ENCODE measurements at places on chromosomes 16 and 17.

- DNase-seq = no peak
Measured at GRCh38 chr17:80783486-80783885, 208.2 kb upstream of the CHMP6 start.

DNA sequence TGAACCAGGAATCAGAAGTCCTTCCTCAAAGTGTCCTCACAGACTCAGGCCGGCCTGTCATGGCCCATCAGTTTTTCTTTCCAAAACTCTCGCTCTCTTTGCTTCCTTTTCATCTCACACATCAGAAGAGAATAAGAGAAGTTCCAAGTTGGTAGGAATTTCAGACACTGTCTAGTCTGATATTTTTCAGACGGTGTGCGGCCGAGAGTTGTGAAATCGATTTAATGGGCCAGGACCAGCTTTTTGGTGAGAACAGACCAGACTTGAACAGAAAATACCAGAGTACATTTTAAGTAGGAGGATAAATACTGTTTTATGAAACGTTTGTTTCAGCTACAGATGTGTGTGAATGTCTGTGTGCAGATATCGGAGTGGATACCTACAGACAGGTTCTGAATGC lies 24.8 kb upstream of the RCVRN start:
- no peak for DNase-seq

DNA sequence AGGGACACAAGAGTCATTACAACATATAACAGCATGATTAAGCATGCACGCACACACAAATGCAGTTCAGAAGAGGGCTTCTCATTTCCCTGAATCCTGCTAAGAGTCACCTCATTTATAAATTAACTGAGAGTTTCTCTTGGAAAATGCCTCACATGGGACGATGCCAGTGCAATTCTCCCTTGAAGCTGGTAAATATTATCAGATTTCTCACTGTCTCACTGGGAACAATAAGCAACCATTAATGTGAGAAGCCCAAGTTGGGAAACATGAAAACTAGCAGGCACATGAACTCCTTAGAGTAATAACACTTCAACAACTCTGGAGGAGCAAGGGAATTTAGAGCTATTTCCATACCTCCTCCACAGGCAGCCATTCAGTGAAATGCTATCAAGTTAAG lies 26.4 kb downstream of the SETD6 start:
- no peak for DNase-seq

DNA sequence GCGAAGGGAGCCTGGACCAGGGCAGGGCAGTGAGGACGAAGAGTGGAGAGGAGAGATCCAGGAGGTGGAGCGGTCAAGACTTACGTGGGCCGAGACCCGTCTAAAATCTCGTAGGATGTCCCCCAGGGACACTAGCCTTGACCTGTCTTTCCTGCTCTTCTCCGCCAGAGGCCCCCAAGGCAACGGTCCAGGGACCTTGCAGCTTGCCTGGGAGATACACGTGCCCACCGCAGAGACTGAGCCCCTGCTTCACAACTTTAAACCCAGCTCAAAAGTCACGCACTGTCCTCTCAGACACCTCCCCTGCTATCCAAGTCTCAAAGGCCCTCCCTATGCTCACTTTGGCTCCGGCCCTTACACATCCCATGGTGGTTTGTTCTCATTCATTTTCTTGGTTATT lies 9.4 kb downstream of the TIGD7 start:
- no peak for DNase-seq

DNA sequence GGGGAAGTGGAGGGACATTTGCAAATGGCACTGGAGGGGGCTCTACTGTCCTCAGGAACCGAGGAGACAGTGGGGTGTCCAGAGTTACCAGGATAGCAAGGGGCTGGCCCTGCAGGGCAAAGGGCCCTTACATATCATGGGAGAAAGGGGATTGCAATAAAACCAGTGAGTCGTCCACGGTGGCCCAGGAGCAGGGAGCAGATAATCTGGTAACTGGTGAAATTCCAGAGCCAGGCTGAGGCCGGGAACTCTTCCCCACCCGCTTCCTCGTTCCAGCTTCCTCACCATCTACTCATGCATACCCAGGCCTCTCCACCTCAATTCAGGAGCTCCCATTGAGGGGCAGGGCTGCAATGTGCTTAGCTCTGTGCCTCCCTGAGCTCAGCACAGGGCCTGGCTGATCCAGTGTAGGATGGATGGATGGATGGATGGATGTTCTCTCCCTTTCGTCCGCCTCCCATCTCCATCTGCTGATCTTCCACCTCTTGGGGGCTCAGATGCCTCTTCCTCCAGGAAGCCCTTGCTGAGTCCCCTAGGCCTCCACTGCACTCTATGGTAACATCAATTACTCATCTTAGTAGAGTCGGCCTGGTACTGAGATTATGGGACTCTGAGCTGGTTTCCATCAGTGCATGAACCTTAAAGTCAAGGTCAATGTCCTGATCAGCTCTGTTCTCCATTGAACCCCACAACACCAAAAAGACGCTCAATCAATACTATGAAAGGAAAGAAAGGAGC lies 41.2 kb upstream of the NDRG4 start:
- no peak for DNase-seq

DNA sequence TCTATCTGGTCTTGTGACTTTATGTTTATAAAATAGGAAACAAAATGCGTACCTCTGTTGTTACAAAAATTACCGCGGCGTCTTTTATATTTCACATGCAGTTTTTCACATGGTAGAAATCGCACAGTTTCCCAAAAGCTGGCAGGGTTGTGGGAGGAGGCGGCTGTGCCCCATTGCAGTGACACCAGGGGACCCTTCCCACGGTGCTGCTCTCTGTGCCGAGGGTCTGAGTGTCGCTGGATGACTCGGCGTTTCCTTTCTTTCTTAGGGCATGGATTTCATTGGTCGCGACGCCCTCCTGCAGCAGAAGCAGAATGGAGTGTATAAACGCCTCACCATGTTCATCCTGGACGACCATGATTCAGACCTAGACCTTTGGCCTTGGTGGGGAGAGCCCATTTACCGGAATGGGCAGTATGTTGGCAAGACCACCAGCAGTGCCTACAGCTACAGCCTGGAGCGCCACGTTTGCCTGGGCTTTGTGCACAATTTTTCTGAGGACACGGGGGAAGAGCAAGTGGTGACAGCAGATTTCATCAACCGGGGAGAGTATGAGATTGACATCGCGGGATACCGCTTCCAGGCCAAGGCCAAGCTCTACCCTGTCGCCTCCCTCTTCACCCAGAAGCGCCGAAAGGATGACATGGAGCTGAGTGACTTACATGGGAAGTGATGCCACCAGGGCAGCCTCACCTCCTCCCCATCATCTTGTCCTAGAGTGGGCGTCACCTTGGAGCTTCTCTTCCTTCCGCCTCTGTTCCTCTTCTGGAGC lies 17.2 kb upstream of the CLEC18C start:
- DNase-seq = no peak

Measured in NCI-H2171 treated with DMSO at 0.1 percent for 48 hours (cell line).